ENCODE measurements at places on chromosomes 4 and X.

- DNase-seq: no peak
Measured at GRCh38 chrX:63012574-63012973, 338.6 kb downstream of the SPIN4 start.

GRCh38 chr4:40192114-40193015 lies 4.5 kb upstream of the RHOH start:
- no peak for DNase-seq

GRCh38 chr4:145213245-145213644 lies 32.9 kb upstream of the OTUD4 start:
- no peak for DNase-seq

DNA sequence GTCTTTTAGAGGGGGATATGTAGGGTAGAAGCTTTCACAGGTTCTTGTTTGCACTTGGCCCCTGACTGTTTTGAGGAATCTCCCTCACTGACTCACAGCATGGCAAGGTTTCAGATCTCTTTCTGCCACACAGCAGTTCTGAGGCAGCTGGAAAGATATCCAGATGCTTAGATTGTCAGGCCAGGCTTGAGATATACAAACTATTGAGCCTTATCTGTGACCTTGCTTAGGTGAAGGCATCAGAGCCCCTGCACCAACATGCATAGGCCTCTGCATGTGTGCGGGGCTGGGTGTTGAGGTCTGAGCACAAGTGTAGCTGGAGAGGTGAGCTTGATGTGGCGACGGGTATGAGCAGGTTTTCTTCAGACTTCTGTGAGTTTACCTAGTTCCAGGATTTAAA lies 80.9 kb upstream of the MSANTD1 start:
- DNase-seq: no peak

GRCh38 chrX:10482261-10482660 lies 138.1 kb downstream of the MID1 start:
- no peak for DNase-seq

DNA sequence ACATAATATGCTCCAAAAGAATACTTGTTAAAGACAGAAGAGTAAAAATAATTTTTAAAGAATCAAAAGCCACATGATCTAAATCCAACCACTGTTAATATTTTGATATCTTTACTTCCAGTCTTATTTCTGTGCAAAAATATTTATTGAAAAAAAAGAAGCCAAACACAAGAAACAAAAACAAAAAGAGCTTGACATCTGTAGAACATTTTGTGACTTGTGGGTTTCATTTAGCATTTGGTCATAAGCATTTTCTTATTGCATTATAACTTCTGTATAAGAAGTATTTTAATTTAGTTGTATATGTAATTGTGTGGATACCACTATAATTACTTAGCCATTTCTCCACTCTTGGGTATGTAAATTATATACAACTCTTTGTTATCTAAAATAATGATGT lies 63.1 kb downstream of the DIPK2B start:
- DNase-seq: no peak

GRCh38 chr4:173943547-173943946 lies 339.9 kb downstream of the FBXO8 start:
- no peak for DNase-seq

DNA sequence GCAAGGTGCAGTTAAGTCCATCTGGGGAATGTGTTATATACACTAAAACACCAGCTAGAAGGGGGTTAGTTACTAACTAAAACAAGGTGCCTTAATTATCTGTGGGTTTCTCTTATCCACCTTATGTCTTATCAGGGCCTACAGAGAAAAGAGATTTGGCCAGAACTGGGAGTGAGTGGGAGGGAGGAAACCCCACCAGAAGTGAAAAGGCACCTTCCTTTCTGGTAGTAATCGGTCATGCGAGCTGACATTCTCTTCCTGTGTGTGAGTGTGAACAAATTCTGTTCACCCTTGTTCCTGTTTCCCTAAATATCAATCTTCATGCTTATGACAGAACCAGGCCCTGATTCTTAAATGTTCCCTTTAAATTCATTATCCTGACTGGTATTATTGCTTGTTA lies 43.5 kb downstream of the SRPX2 start:
- DNase-seq: no peak

GRCh38 chrX:30488092-30488491 lies 89.5 kb downstream of the TASL start:
- DNase-seq: no peak

DNA sequence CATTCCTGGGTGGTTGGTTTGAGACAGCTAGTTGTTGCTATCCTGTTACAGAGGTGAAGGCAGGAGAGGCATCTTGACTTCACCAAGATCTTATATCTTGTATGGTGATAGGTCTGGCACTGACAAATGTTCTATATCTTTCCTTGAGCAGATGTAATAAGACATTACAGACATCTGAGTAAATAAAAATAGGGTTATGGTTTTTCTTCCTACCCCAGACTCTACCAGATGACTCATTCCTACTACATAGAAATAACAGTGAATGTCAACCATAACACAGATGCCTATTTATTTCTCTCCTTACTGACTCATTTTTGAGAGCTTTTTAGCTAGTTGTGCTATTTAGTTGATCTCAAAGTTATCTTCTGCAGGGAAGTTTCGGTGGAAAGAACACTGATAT lies 21.9 kb downstream of the HNRNPH2 start:
- no peak for DNase-seq

GRCh38 chr4:118734491-118735205 lies 49.5 kb downstream of the METTL14 start:
- no peak for DNase-seq

- no peak for DNase-seq
Measured at GRCh38 chr4:99749445-99750391, 66.9 kb upstream of the DAPP1 start.

GRCh38 chr4:188647820-188648370 lies 508.7 kb downstream of the TRIML1 start:
- no peak for DNase-seq

GRCh38 chr4:76301068-76301774 lies 5.3 kb upstream of the STBD1 start:
- DNase-seq: no peak

DNA sequence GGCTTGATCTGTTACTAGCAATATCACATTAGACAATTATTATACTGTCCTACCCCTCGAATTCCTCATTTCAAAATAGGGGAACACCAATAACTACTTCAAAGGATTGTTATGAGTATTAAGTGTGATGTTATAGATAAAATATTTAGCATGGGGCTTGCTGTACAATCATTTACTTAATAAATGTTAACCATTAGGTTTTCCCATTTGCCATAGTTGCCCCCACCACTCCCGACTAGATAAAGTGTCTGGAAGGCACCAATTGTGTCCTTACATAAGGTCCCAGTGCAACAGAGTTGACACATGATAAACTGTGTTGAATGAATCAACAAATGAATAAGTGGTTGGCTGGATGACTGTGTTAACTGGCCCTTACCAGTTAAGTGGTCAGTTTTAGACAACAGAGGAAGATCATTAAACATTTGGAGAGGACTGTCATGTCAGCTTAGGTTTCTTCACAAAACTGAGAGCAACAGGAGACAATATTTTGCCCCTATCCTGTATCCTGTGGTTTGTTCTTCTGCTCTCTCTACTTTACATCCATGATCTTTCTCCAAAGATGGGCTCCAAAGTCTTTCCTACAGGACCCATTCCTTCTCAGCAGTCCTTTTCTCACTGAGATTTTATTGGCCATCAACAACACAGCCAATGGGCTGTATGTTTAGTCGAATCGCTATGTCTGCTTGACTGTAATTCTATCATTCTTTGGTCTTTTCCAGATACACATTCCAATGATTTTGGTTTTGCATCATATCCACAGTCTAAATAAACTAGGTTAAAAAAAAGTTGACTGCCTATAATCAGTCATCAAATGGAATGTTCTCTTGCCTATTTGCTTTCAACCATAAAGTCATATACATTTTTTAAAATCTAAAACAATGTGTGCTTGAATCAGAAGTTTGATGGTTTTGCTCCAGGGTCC lies 74.4 kb downstream of the RNF150 start:
- no peak for DNase-seq

- no peak for DNase-seq
Measured at GRCh38 chrX:11557120-11557519, 108.6 kb downstream of the ARHGAP6 start.
